ENCODE measurements at places on chromosomes 13 and 19.

- peak; percentile 92 for ATAC-seq
Measured at GRCh38 chr19:38224014-38224862, at the start of gene DPF1. Gene DPF1, minus strand, starts transcription at chr19:38224222. Its CDS starts 80 bp downstream, at chr19:38224142.

GRCh38 chr13:77861741-77862140 lies 56.9 kb downstream of the EDNRB start:
- no peak for ATAC-seq

DNA sequence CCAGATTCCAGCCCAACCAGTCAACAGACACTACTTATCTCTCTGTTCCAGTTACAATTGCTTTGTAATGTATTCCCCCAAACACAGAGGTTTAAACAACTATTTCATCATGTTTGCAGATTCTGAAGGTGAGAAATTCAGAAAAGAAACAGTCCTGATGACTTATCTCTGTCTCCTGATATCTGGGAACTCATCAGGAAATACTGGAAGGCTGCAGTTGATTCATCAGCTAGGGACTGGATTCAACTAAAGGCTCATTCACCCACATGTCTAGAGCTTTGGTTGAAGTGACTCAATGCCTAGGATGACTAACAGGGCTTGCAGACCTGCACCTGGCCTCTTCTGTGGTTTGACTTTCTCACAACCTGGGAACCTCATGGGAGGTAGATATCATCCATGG lies 56.6 kb upstream of the GPC6 start:
- no peak for ATAC-seq

GRCh38 chr13:51707461-51707860 lies 96.5 kb downstream of the DHRS12 start:
- ATAC-seq: no peak

GRCh38 chr19:40394816-40395210 lies 4.8 kb upstream of the HIPK4 start:
- no peak for ATAC-seq

DNA sequence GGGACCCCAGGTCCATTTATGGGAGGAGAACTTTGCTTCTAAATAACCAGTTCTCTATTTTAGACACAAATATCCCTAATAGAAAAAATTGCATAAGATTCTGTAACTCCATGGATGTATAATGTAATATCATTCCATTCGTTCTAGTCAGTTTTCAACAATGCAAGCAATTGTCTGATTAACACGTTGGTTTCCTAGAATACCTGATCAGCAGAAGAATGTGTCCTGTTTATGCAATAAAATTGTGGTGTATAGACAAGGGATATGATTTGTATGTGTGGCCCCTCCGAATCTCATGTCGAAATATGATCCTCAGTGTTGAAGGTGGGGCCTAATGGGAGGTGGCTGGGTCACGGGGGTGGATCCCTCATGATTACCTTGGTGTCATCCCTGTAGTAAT lies 62.1 kb downstream of the RUBCNL start:
- ATAC-seq: no peak

GRCh38 chr19:14570864-14571527 lies 870 bp downstream of the NDUFB7 start:
- no peak for ATAC-seq

GRCh38 chr13:41501281-41501680 lies 43.9 kb downstream of the RGCC start:
- ATAC-seq: no peak

- no peak for ATAC-seq
Measured at GRCh38 chr13:62193919-62194318, 778.3 kb upstream of the PCDH20 start.

DNA sequence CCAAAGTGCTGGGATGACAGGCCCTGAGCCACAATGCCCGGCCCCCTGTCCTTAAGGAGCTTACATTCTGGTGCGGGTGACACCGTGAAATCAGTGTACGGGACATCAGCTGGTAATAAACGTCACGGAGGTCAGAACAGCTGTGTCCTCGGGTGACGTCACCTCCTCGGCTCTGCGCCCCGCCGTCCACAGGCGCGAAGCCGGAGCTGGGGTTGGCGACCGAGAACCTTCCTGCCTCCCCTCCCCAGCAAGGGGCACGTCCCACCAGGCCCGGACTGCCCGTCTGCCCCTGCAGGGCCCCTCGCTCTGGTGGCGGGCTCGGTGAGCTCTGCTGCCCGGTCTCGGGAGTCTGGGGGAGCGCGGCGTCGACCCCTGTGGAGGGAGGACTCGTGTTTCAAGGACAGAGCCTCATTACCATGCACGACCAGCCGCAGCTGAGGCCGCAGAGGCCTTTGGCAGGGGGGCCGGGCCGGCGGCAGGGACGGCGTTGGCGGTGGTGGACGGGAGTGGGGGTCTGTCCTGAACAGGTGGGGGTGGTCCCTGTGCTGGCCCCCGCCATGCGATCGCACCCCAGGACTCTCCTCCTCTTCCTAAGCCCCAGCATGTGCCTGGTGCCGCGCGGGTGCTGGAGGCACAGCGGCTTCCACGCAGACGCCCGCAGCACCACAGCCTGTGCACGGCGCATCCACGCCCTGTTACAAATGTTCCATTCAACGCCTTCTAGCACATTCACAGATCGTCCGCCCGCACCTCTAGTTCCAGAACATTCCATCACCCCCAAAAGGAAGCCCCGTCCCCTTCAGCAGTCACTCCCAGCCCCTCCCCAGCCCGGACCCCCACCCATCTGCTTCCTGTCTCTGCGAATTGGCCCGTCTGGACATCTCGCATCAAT lies 5.4 kb downstream of the LINGO3 start:
- ATAC-seq: peak; percentile 62

DNA sequence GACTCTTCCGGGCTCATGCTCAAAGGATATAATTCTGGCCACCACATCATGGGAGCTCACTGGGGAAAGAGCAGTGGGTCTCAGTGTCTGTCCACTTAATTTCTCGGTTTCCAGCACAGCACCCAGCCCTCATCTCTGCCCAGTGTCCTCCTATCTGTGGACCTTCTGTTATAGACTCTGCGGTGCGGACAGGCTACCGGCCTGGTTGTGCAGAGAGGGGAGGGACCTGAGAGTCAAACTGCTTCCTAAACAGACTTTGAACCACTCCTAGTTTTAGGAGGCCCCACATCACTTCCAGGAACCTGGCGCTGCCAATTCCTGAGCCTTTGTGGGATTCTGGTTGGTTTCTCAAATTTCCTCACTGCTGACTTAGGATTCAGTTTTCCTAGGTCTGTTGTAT lies 59.8 kb upstream of the MED4 start:
- no peak for ATAC-seq

DNA sequence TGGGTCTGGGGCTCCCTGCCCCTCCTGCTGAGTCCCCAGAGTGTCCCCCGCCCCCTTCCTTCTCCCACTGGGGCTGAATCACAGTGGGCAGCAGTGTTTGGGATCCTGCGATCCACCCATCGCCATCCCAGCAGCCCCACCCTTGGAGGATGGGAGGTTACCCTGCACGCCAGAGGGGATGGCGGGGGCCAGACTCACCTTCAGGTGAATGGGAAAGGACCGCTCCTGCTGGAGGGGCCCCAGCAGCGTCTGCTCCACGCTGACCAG lies 569 bp downstream of the DLEU7 start:
- peak; percentile 11 for ATAC-seq

DNA sequence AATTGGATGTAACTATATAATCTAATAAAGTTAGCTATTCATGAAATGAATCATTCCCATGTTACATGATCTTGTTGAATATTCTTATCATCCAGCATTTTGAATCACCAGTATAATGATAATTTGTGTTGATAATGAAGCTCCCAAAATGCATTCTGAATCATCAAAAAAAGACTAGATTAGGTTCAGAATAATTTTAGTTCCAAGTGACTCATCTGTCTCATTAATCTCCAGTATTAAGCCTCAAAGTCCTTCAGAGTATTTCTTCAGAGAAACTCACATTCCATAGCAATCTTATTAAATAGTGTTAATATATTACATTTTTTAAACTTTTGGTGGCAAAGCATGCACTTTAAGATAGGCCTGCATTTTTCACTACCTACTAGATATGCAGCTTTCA lies 207.5 kb downstream of the SLITRK5 start:
- ATAC-seq: no peak

DNA sequence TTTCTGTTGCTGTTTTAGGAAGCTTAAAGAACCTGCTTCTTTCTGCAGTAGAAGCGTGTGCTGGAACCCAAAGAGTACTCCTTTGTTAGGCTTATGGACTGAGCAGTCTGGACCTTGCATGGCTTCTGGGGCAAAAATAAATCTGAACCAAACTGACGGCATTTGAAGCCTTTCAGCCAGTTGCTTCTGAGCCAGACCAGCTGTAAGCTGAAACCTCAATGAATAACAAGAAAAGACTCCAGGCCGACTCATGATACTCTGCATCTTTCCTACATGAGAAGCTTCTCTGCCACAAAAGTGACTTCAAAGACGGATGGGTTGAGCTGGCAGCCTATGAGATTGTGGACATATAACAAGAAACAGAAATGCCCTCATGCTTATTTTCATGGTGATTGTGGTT lies 103.1 kb downstream of the TNFRSF19 start:
- no peak for ATAC-seq

DNA sequence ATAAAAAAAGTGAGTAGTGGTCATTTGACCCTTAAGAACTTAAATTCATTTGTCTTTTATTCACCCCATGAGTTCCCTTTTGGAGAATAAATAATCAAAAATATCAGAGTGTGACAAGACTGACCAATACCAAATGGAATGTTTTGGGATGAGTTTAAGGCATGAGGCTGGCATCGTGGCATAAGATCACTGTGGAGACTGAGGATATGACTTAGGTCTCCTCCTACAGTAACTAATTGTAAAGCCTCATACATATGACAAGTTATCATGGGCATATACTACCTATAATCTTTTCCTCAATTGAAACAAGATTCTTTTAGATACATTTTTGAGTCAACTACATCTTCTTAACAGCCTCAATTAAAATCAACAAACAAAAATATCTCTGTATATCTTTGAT lies 782.0 kb downstream of the SLITRK1 start:
- ATAC-seq: no peak

All from stimulated activated memory B cell treated with anti-CD40 and anti-IgM and Interleukin-4, amounts not matched to agents 10 μg/mL and 1 μg/mL and 100 μg/mL, for 72 hours (primary cell).